ENCODE measurements at places on chromosomes 4 and X. TPM values are rescaled to one million over a fixed set of nuclear protein-coding genes. Genes with fewer than 3 reads are reported as not detected.

DNA sequence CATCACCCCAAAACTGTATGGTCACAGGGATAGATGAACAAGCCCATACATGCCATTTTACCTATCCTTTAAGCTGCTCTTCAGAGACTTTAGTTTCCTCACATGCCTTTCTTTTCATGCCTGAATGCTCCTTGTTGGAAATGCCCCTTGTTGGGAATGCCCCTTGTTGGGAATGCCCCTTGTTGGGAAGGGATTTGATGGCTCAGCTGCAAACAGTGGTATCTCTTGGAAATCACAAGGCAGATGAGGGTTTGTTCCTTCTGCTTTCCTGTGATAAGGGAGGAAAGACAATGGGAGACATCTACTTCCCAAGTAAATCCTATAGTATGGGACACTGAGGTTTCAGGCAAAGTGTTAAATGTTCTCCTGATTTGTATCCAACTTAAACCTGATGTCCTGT is 11.5 kb downstream of the CXCL2 start:
- no peak for DNase-seq

CISD2 gene
- total RNA-seq: 4.4 TPM

IL21 gene
- total RNA-seq: not detected

DNA sequence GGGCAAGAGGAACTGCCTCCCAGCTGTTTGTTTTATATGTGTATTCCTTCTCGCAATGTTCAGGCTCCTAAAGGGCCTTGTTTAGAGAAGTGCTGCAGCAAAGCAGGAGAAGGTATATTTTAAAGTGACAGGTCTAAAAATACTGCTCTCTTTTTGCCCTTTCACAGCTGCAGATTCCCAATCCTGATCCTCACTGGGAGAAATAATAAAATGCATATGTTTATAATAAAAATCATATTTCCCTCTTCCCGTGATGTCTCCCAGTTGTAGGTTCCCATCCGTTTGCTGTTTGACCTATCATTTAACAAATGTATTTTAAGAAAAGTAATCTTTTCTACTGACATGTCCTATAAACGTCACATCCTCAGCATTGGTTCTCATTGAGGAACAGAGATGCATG is 62.7 kb upstream of the GPC4 start:
- no peak for DNase-seq

All from gastrocnemius medialis (tissue), 4 donors.